ENCODE measurements at places on chromosomes 1 and 21.

DNA sequence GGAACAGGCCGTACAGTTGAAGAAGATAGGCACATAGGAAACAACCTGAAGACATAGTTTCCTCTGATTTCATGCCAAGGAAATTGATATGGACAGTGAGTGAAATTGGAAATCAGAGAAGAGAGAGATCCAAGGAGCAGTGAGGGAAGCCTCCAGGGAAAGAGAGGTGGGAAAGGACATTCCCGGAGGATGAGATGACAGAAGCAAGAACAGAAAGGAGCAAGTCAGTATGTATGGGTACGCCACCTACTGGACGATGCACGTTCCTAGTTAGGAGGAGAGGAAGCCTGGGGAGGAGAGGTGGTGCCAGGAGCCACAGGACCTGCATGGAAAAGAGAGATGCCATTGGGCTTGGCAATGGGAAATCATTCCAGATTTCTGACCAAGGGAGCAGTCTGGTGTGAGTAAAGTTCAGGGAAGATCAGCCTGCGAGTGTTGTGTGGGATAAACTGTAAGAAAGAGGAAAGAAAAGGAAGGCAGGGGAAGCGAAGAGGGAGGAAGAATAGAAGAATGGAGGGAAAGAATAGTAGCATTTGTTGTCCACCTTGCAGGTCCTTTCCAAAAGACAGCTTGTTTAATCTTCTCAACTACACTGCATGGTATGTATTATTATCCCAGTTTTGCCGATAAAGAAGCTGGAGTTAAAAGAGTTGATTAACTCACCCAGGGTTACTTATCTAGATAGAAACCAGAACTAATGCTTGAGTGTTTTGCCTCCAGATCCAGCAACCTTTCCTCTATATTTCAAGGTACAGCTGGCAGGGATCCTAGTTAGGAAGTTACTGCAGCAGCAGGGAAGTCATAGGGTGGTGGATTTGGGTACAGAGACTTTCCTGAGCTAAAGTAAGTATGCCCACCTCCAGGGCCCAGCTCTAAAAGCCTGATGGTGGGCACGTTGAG is 27.4 kb downstream of the C1orf116 start:
- DNase-seq: no peak

- no peak for DNase-seq
Measured at GRCh38 chr1:203130358-203130985, 2.9 kb downstream of the ADORA1 start.

DNA sequence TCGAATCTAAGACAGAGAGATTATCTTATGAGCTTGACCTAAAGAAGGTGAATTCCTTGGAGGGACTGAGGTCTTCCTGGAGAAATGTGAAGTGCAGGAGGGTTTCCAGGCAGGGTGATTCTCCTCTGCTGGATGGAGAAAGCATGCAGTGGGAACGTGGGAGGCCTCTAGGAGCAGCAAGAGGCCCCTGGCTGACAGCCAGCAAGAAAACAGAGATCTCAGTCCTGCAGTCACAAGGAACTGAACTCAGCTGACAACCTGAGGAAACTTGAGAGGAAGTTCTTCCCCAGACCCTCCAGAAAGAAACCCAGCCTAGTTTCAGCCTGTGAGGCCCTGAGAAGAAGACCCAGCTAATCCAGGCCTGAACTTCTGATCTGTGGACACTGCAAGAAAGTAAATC is 345.9 kb downstream of the FAM72C start:
- DNase-seq: no peak

DNA sequence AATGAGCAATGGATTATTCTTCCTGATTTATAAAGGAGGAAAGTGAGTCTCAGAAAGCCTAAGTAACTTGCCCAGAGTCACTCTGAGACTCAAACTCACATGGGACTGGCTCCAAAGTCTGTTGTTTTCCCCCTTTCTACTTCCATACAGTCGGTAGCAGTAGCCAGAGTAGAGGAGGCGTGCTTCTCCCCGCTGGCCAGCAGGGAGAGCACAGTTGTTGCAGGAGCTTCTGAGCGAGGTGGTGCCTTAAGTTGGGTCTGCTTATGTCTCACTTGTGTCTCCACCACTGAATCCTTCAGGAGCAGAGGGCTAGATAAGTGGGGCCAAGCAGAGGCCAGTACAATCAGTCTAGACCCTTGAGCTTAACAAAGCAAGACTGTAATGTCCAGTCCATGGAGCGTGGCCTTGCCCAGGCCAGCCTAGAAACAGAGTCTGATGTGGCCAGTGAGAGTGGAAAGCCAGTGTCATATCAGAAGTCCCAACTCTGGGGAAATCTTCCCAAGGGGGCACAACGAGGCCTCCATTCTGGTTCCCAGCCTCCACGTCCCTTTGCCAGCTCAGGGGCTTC is 181.9 kb downstream of the ZSCAN20 start:
- no peak for DNase-seq

DNA sequence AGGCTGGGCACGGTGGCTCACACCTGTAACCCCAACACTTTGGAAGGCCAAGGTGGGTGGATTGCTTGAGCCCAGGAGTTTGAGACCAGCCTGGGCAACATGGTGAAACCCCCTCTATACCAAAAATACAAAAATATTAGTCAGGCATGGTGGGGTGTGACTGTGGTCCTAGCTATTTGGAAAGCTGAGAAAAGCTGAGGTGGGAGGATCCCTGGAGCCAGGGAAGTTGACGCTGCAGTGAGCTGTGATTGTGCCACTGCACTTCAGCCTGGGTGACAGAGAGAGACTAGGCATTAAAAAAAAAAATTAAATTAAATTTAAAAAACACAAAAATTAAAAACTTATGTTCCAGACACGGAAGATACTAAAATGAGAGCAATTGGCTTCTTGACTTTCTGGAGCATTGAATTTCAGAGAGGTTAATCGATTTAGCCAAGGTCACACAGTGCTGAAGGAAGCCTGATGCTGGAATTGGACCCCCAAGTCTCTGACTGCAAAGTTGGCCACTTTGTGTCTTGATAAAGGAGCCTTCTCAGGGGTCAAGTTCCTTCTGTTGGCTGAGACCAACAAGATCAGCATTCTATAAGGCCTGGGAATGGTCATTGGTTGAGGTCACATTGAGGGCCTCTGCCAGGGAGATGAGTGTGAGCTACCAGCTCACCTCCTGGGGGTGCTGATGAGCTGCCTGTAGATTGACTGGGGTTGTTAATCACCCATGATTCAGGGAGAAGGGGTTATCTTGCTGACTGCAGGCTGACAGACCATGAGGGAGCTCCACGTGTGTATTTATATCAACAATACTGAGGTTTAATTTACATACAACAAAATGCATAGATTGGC is 54.3 kb downstream of the RPS6KA1 start:
- DNase-seq: no peak

Measured in dorsolateral prefrontal cortex (tissue), 122 donors.